ENCODE measurements at places on chromosomes 6 and 20.

DNA sequence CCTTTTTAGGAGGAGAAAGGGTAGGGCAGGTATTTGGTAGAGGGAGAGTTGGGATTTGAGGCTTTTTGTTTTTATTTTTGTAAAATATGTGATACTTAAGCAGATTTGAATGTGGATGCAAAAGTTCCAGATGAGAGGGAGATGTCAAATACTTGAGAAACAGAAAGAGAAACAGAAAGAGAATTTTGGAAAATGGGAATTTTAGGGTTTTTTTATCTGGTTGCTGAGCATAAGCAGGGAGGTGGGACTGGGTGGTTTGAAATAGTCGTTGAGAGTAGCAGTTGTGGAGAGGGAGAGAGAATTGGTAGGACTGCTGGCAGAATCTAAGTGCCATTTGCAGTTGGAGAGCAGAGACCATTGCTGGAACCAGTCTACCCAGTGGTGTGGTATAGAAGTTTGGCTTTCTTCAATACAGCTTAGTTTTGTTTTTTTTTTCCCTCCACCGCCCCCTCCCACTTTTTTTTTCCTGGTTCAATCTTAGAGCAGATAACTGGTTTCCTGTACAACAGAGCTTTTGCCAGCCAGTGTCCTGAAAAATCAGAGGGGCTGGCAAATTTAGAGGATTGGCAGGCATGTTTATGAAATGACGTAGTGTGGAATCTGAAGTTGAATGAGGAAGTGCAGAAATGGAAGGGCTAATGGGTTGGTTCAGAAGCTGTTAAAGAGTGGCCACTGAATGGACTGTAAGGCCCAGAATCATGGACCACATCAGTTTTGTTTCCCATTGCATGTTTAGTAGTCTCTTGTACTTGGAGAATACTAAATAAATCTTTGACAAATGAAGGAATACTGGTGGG lies 68.7 kb downstream of the ATRN start:
- no peak for DNase-seq

GRCh38 chr6:73525546-73526330 lies 4.9 kb upstream of the EEF1A1 start:
- no peak for DNase-seq

DNA sequence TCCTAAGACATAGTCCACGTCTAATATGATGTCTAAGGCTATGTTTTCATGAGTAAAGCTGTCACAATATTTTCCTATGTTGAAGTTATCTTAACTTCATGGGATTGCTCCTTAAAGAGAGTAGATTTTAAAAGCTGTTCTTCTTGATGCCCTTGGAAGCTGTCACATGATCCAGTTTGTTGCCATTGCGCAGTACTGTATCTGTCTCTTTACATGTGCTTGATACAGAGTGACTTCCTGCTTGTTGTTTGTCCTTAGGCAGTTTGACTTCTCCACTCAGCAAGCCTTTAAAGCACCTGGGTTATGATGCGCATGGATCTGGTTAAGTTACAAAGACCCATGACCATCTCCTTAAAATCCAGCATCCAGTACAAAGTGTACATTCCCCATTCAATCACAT lies 85.4 kb downstream of the CDYL start:
- DNase-seq = no peak

GRCh38 chr6:73121421-73121993 lies 103.8 kb downstream of the KHDC1L start:
- no peak for DNase-seq

- DNase-seq = no peak
Measured at GRCh38 chr20:44084891-44085290, 102.1 kb downstream of the JPH2 start.

- DNase-seq = no peak
Measured at GRCh38 chr6:159989492-159990480, 20.9 kb downstream of the IGF2R start.

DNA sequence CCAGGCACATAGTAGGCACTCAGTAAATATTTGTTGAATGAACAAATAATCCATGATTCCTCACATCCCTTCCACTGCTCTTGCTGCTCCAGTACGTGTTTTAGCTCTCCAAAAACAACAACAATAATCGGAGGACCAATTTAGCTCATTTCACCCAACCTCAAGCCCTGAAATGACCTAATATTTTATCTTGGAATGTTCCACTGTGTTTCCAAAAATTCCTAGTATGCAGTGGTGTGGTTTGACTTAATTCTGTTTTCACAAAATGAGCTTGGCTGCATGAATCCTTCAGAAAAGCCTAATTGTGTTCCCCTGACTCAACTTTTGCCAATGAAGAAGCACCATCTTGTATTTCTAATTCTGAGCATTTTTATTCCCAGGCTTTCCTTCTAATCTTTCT lies 168.0 kb upstream of the PHACTR1 start:
- no peak for DNase-seq

DNA sequence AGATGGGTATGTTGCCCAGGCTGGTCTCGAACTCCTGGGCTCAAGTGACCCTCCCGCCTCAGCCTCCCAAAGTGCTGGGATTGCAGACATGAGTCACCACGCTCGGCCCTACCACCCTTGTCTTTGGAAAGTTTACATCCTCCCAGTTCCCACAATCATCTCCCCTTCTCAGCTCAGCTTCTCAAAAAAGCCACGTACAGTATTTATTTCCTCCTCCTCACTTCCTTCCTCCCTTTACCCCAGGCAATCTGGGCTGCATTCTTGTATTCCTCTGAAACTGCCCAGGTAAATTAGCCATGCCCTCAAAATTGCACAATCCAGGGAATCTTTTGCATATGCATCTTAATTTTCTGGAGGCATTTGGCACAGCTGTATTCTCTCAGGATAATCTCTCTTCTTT lies 7.4 kb upstream of the SLC23A2 start:
- no peak for DNase-seq

GRCh38 chr6:15200087-15200486 lies 45.8 kb upstream of the JARID2 start:
- DNase-seq = no peak

DNA sequence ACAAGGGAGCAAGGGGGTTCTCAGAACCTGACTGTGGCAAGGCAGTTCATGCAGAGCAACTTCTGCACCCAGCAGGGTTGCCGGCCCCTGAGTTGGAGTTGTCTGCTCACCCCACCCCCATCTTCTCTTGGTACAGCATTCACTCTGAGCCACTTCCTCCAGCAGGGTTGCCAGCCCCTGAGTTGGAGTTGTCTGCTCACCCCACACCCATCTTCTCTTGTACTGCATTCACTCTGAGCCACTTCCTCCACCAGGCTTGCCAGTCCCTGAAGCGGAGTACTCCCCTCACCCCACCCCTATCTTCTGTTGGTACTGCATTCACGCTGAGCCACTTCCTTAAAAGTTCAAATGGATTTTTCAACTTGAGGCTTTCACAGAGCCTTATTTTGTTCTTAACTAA lies 79.7 kb upstream of the SYNDIG1 start:
- DNase-seq = peak; percentile 16

GRCh38 chr6:40992746-40993145 lies 46.3 kb downstream of the UNC5CL start:
- DNase-seq = no peak

DNA sequence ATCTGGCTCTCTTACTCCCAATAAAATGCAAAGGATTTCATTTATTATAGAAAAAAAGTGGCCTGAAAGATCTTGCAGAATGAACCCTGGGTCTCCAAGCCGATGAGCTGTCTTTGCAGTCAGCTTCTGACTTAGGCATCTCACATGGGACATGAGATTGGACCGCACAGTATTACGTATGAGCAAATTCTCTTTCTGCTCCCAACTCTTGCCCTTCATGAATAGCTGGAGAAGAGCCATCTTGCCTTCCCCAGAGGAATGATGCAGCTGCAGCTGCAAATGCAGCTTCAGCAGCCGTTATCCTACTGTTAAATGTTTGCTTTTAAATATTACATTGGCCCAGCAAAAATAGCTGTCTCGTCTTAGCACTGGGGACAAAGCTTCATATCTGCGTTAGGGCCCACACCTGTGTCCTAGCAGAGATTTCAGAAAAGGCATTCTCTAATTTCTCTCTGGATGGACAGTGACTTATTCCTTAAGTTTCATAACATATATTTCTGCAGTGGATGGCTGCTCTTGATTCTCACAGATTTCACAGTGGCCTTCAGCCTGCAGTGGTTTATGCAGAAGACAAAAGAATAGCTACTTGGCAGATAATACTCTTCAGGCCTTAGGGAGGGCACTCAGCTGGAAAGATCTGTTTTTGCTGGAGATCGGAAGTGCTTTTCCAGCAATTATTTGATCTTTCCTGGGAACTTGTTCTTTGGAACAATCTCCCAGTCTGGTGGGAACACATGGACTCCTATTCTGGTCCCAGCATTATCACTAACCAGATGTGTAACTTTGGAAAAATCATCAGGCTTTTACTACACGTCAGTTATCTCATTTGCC lies 129.2 kb downstream of the FYN start:
- no peak for DNase-seq

- DNase-seq = no peak
Measured at GRCh38 chr6:120489941-120490340, 844.3 kb downstream of the TBC1D32 start.

GRCh38 chr6:51613558-51613957 lies 473.9 kb downstream of the PKHD1 start:
- DNase-seq = no peak

DNA sequence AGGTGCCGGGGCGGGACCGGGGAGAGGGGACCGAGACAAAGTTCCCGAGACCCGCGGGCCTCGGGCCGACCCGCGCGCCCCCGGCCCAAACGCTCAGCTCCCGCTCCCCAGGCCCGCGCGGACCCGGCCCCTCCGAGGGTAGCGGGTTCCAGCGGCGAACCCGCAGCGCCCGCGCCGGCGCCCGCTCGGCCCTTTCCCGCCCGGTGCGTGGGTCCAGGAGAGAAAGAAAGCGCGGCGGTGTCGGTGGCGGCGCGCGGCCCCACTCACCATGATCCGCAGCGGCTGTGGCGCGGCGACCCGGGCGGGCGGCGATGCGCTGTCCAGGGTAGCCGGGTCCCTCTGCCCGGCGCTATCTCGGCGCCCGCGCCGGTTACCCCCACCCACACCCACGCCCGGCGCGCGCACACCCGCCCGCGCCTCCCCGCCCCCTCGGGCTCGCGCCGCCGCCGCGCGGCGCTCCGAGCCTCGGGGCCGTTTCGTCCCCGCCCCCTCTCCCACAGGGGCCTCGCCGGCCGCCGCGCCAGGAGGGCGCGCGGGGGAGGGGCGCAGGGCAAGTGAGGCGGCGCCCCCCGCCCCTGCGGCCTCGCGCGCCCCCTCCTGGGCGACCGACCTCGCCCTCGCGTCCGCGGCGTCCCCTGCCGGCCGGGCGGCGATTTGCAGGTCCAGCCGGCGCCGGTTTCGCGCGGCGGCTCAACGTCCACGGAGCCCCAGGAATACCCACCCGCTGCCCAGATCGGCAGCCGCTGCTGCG lies at the start of gene ELOVL2:
Gene ELOVL2, minus strand, starts transcription at position 345 of the 751 bp plus-strand sequence. Its CDS starts 75 bp downstream, at position 270.
- DNase-seq = no peak

- DNase-seq = no peak
Measured at GRCh38 chr6:54633601-54634000, 213.0 kb upstream of the FAM83B start.

DNA sequence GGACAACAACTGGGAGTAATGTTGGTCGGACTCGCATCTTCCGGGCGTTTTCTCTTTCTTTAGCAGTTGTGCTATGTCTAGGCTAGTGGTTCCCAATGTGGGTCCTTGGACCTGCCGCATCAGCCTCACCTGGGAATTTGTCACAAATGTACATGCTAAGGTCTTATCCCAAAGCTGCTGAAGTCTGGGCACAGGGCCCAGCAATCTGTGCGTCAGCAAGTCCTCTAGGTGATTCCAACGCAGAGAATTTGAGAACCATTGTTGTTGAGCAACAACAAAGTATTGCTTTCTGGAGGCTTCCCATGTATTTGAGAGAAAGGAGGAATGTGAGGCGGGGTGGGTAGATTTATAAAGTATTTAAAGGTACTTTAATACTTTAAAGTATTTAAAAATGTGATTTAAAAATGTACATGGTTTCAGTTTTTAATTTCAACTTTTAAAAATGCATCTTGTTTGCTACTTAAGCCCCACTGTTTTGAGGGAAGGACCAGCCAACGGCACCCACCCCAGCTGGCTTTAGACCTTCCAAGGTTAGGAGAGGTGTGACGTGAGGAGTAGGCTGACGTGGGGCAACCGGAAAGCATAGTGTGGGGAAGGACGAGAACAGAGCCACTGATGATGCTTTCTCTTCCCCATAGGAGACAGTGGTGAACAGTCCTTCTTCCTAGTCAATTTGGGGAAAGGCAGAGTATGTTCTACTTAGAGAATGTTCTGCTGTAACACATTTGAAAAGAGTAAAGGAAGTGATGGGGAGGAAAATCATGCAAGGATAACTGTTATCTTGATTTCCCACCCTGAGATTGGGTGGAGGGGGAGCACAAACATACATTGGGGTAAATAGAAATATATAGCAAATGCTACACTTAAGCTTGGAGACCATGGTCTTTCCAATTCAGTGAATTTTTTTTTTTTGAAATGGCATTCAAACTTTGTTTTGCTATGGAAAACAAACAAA lies 4.3 kb downstream of the UST start:
- no peak for DNase-seq

DNA sequence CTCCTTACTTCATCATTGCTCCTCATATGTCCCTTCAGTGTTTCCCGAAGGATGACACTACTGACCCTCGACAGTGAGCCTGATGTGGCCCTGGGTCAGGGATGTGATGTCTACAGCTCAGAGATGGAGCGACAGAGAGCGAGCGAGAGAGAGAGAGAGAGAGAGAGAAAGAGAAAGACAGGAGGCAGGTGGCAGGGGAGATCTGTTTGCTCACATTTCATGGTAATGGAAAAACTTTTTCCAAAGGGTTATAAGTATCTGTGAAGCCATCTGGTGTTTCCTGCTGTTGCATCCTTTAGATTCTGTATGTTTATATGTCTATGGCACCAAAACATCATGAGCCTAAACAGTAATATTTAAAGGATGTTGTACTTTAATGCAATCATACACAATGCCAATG lies 77.2 kb downstream of the PPP1R3G start:
- DNase-seq = no peak

GRCh38 chr20:22426772-22427171 lies 157.6 kb downstream of the FOXA2 start:
- no peak for DNase-seq

DNA sequence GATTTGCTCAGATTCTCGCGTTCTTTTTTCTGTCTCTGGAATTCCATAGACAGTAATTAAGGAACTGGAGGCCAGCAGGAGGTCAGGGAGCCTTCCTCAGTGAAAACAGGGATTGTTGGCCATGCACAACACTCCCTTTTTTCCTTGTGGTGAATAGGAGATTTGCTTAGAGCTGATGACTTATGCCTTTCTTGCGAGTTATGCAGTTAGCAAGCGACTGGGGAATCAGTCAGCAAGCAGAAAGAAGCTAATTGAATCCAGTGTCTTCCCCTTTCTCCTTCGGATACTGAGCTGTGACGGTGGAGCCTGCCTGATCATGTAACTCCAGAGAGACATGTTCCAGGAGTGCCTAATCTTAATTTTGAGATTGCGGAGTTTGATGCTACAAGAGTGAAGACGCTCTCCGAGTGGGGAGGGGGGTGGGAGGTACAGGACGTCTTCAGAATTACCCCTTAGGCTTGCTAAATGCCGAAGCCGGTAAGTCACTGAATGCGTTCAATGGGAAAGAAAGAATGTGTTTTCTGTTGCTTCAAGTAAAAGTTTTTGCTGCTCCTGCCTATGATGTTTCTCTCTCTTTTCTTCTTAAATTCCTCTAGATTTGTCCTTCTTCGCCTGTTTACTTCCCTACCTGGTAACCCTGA lies 165.9 kb downstream of the SASH1 start:
- no peak for DNase-seq
